ENCODE measurements at places on chromosomes 5 and 9. TPM values are rescaled to one million over a fixed set of nuclear protein-coding genes. Genes with fewer than 3 reads are reported as not detected.

Gene GARIN3
- total RNA-seq = not detected

DNA sequence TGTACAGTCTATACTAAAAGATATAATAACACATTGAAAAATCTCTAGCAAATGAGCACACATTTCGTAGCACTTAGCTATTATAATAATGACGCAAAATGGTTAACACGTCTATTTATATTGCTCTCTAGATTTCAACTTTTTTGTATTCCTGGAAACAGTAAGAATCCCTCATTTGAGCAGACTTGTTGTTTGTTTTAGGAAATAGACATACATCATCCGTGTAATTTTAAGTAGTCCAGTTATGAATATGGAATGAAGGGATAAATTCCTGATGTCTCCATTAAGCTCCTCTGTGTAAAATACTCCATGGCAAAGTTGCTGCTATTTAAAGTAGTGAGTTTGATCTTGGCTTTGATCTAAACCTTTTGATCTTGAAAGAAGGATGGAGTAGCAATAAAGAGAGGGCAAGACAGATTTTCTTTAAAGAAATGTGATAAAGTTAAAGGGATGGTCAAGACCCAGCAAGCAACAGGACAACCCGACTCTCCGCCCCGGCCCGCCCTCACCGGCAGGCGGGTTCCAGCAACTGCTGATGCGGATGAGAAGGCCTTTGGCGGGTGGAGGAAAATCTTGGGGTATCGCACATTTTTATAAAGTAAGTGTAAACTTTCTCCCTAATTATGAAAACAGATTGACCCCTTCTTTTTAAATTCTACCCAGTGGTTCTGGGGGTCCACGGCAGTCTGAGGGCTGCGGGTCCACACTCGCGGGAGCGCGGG lies 277.4 kb downstream of the AOPEP start:
- DNase-seq = peak; percentile 73

DNA sequence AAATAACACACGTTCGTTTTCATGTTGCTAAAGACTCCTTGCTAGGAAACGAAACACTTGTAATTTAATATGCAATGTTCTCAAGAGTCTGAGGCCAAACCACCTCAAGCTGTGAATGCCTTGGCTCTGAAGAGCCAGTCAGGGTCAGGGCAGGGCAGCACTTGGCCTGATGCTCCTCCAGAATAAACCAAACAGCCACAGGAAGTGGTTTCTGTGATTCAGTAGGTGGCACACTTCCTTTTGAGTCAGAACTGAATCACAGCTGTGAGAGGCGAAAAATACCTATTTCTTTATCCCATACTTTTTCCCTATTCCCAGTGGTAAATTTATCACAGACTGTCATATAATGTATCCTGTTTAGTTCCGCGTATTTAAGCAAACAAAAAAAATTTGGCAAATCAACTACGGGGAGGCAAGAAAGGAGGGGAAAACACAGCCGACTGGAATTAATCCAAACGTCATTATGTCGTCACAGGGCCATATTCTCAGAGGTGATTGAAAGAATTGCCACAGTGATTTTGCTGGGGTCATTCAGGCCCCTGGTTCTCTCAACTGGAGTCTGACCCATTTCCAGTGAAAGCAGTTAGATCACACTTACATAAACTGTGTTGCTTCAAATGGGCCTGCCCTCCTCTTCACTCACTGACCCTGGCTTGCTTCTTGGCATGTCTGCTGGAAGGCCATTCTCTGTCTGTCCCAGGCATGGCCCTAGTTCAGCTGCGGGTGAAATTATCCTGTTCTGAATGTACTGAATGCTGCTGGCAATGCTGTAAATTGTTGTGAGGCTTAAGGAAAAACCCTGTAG lies 71.2 kb downstream of the ARRDC3 start:
- peak; percentile 71 for DNase-seq

DNA sequence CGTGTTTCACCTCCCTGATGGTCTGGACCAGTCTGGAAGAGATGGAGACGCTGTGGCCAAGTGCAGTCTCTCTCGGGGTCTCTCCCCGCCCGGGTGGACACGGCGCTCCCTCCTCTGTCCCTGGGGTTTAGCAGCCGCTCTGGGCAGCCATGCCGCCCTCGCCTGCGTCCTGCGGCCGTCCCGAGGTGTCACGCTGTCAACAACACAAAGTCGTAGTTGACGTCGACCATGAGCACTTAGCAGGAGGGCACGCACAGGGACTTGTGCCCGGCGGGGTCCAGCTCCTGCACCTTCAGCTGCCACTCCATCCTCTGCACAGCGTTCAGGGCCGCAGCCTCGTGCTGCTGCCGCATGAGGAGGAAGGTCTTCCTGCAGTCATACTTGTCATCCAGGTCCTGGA lies 368.9 kb downstream of the CDH9 start:
- no peak for DNase-seq

DNA sequence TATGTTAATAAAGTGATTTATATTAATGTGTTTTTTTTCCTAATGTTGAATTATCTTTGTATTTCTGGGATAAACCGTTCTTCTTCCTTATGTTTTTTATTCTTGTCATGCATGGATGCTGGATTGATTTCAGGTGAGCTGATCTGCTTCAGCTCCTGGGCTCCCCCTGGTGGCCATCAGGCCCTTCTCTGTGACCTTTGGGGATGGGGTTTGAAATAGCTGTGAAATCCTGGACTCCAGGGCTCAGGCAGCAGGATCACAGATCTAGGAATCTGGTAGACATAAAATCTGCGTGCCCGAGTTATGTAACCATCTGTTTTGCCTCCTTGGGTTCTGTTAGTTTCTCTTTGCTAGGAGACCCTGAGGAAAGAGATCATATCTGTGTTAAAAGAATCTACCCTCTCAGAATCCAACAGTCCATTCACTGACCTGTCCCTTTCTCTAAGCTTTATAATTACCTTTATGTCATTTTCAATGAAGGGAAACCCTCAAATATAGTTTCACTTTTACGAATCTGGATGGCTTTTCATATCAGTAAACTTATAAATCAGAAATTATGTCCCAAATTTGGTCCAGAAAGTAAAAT lies 12.2 kb upstream of the OR13J1 start:
- peak; percentile 88 for DNase-seq

DNA sequence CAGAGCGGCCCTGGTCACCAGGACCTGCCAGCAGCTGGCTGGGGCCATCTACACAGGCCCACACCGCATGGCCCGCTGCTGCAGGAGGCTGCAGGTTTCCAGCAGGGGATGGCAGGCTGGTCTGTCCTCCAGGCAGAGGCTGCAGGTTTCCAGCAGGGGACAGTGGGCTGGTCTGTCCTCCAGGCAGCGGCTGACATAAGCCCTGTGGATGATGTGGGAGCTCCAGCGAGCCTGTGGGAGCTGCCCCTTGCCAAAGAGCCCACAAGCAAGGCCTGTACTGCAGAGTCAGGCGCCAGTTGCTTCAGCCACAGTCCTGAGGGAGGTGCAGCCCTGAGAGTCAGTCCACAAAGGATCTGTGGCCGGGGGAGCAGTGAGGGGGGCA lies 18.5 kb downstream of the TPPP start:
- DNase-seq = peak; percentile 15
